ENCODE measurements at places on chromosomes 1 and 21. TPM values are rescaled to one million over a fixed set of nuclear protein-coding genes. Genes with fewer than 3 reads are reported as not detected.

Gene DSCAM
- 4.4 TPM for total RNA-seq

Gene UTS2
- not detected for total RNA-seq

Gene TRIM67
- 3.9 TPM for total RNA-seq

Gene PTPRF
- total RNA-seq: 171 TPM

Gene EGLN1
- 12.3 TPM for total RNA-seq

Gene NPHS2
- total RNA-seq: not detected

Gene CEP170
- total RNA-seq: 450 TPM

Gene UBL4B
- not detected for total RNA-seq

Gene C1orf115
- total RNA-seq: 30.5 TPM

Gene LAMB3
- total RNA-seq: 0.54 TPM

Gene USP16
- total RNA-seq: 21.9 TPM

Gene BATF3
- 0.56 TPM for total RNA-seq

Gene ADAMTSL4
- 0.25 TPM for total RNA-seq

Gene PADI3
- not detected for total RNA-seq

Gene SYT14
- 18.1 TPM for total RNA-seq

Gene HYI
- 18.7 TPM for total RNA-seq

Gene IFI16
- 0.86 TPM for total RNA-seq

Gene SPRR2B
- total RNA-seq: not detected

Gene DDX59
- 10.6 TPM for total RNA-seq

Gene S100A11
- total RNA-seq: 45.1 TPM

Gene ZMYND12
- total RNA-seq: 0.49 TPM

Gene SPRR2E
- total RNA-seq: not detected

Gene PIP5K1A
- 79.4 TPM for total RNA-seq

Gene SFN
- total RNA-seq: 0.42 TPM

Gene KCNH1
- 7.8 TPM for total RNA-seq

Gene CFAP141
- not detected for total RNA-seq

Gene FCRL6
- total RNA-seq: not detected

Gene ETS2
- total RNA-seq: 16.2 TPM

Gene SLC22A15
- total RNA-seq: 49.4 TPM

Gene GIPC2
- not detected for total RNA-seq

Gene DCST1
- total RNA-seq: not detected

Gene KRTAP8-1
- not detected for total RNA-seq

Gene SLFNL1
- 0.20 TPM for total RNA-seq

Gene CD5L
- not detected for total RNA-seq

Gene CRNN
- not detected for total RNA-seq

Gene SRP9
- 364 TPM for total RNA-seq

Gene TATDN3
- 15.8 TPM for total RNA-seq

Gene SPOCD1
- 0.74 TPM for total RNA-seq

Gene RIIAD1
- 3.8 TPM for total RNA-seq

Gene GRHL3
- 0.37 TPM for total RNA-seq

Gene HSF2BP
- 1.0 TPM for total RNA-seq

Gene CADM3
- total RNA-seq: 165 TPM

Gene TINAGL1
- total RNA-seq: not detected

Gene ROR1
- 11.3 TPM for total RNA-seq

Gene PCP4L1
- total RNA-seq: 1.1 TPM

Gene C2CD2
- total RNA-seq: 0.78 TPM

Gene TRPM2
- not detected for total RNA-seq

Gene CD52
- total RNA-seq: 2.8 TPM

Gene HPDL
- 2.3 TPM for total RNA-seq

Data from glutamatergic neuron (in vitro differentiated cells).